Ureter (tissue), 1 donor: ENCODE measurements at places on chromosomes 1 and 21. TPM values are rescaled to one million over a fixed set of nuclear protein-coding genes. Genes with fewer than 3 reads are reported as not detected.
A peak's percentile ranks its signal among the peaks of the same experiment; 100 is the strongest.

DNA sequence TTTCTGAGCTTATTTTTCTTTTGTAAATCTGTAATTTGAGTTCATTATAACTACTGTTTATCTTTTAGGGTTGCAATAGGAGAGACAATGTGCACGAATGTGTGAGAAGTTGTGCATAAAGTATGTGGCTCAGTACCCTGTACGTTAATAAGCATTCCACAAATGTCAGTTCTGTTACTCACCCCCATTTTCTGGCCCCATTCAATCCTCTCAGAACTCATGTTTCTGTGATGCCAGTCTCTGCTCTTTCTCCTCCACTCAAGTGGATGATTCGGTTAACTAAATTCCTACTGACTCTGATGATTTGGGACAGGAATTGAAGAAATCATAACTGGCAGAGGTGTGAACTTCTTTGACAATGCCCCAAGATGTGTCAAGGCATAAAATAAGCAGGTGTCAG is 10.2 kb upstream of the DMRTB1 start:
- no peak for DNase-seq

GRCh38 chr21:38460171-38460742 is 38.0 kb downstream of the ERG start:
- peak; percentile 74 for DNase-seq

- DNase-seq = no peak
Measured at GRCh38 chr1:222750651-222751050, 13.6 kb downstream of the FAM177B start.

Gene EPHB2
- total RNA-seq = 14.6 TPM

Gene PLD5
- 0.13 TPM for total RNA-seq

GRCh38 chr1:65006806-65007205 is 40.5 kb upstream of the JAK1 start:
- no peak for DNase-seq

Gene UBL4B
- not detected for total RNA-seq

DNA sequence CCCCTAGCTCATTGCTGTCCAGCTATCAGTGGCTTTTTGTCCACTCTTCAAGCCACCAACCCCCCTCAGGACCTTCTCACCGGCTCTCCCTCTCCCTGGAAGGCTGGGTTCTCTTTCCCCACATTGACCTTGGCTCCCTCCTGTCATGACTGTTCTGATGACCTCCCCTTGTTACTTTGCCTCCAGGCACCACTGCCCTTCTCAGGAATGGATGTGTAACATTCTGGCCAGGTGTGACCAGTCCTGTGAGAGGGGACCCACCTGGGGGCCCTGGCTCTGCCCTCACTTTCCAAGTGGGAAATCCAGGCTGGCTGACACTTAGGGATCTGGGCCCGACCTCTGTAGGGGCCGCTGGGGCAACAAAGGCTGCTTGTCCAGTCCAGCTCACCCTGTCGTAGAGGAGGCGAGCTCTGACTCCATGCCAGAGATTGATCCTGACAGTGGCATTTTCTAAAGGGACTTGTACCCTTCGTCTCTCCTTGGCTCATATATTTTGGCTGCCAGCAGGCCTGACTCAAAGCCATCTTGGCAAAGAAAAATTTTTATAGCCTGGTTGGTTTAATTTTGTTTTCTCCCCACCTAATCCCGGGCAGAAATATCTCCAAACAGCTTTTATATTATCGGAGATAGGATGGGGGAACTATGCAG is 37.9 kb upstream of the USP24 start:
- no peak for DNase-seq

DNA sequence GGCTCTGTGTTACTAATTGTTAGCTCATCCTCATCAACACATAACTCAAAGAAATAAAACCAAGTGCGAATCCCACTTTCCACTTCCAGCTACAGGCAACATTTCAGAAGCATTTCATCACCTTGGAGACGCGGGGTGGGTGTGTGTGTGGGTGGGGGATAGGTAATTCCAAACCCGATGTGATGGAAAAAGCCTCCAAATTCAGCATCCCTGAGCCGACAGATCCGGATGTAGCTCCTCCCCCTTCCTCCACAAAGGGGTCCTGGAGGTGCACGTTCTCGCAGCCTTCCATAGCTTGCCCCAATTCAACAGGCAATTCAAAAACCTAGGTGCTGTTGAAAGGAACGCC is 486 bp downstream of the HSPA13 start:
- DNase-seq = no peak

GRCh38 chr1:46687921-46688509 is 16.4 kb downstream of the TEX38 start:
- no peak for DNase-seq

GRCh38 chr1:85445906-85446305 is 19.1 kb downstream of the DDAH1 start:
- no peak for DNase-seq

DNA sequence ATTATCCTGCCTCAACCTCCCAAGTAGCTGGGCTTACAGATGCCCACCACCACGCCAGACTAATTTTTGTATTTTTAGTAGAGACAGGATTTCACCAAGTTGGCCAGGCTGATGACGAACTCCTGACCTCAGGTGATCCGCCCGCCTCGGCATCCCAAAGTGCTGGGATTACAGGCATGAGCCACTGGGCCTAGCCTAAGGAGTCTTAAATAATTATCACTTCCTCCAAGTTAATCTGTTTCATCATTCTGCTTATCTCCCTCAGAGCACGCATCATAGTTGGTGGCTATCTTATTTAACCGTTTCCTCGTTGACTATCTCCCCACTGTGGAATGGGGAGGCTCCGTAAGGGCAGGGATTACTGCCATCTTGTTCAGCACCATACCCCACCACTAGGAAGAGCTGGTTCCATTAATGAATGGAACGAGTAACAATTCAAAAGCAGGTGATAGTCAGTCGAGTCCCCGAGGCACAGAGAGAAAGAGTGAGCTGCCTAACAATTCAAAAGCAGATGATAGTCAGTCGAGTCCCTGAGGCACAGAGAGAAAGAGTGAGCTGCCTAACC is 52.7 kb downstream of the GLUL start:
- DNase-seq = no peak

- no peak for DNase-seq
Measured at GRCh38 chr1:182476625-182477024, 26.7 kb downstream of the RGSL1 start.

Gene GFI1
- total RNA-seq = 2.4 TPM

Gene PCNX2
- total RNA-seq = 49.8 TPM

DNA sequence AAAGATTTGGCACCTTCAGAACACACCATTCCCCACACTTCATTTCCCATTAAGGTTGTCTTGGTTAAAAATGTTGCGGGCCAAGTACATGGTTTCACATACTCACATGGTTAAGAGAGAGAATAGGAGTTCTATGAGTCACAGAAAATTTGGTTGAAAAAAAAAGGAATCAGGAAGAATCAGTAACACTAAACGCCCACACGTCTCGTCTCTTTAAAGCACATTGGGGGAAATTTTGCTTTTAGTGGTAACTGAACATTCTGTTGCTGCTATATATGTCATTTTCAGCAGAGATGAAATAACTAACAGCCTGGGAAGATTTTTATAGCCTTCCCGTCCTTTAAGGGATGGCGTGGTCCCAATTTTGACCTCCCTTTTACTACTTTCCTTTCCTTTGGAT is 132.9 kb upstream of the ERG start:
- DNase-seq = no peak

DNA sequence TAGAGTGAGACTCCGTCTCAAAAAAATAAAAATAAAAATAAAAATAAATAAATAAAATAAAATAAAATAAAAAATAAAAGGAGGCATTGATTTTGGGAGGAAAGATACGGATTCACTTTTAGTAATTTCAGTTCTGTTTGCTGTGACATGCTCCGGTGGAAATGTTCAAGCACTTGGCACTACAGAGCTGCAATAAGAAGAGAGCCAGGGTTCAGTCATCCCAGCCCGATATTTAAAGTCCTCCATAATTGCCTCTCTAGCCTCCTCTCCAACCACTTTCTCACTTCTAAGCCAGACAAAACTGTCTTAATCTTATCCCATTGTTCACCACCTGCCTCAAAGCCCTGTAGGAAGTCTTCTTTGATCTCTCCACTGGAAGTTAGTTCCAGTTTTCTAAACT is 55.0 kb upstream of the MACF1 start:
- no peak for DNase-seq

GRCh38 chr1:42135426-42135825 is 17.8 kb upstream of the GUCA2B start:
- no peak for DNase-seq

Gene RALGPS2
- 39.2 TPM for total RNA-seq

DNA sequence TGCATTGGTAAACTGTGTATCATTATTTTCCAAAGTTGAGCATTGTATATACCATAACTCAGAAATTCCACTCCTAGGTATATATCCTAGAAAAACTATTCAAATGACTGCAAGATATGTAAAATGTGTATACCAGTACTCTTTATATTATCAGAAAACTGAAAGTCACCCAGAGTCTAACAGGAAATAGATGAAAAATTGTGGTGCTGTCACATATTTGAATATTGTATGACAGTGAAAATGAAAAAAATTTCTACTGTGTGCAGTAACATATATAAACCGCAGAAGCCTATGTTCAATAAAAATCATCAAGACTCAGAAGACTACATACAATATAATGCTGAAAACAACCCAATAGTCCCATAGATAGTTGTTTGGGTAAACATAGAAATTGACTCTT is 74.4 kb upstream of the LYPLAL1 start:
- DNase-seq = no peak

- no peak for DNase-seq
Measured at GRCh38 chr1:56806804-56807203, 12.4 kb downstream of the FYB2 start.

DNA sequence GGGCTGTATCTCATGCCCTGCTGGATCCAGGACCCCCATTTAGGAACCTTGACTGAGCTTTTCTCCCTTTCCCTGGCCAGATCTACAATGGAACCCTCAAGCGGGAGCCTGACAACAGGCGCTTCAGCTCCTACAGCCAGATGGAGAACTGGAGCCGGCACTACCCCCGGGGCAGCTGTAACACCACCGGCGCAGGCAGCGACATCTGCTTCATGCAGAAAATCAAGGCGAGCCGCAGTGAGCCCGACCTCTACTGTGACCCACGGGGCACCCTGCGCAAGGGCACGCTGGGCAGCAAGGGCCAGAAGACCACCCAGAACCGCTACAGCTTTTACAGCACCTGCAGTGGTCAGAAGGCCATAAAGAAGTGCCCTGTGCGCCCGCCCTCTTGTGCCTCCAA is 29.8 kb downstream of the PKP1 start:
- DNase-seq = no peak

DNA sequence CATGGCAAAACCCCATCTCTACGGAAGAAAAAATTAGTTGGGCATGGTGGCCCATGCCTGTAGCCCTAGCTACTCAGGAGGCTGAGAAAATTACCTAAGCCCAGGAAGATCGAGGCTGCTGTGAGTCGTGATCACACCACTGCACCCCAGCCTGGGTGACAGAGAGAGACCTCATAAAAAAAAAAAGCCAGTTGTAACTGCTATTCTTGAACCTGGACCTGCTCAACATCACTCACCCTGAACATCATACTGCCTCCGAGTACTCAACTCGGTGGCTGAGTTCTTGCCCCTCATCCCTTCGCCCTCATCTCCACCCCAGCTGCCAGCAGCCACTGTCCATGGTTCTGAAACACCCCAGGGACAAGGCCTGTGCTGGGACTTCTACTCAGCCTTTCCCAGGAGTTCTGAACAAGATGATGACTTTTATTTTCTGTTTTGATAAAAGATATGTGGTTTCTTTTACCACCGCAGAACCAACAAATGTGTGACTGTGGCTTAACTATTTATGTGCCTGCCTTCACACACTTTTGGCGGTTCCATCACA is 5.4 kb upstream of the DISP3 start:
- DNase-seq = no peak

Gene TSPEAR
- 0.10 TPM for total RNA-seq

Gene FBXO2
- 3.5 TPM for total RNA-seq

- DNase-seq = no peak
Measured at GRCh38 chr1:26540351-26540750, 10.8 kb downstream of the RPS6KA1 start.

- peak; percentile 66 for DNase-seq
Measured at GRCh38 chr1:226875641-226876295, 5.4 kb downstream of the PSEN2 start.

GRCh38 chr1:155681776-155682175 is 6.8 kb downstream of the YY1AP1 start:
- no peak for DNase-seq

- DNase-seq = no peak
Measured at GRCh38 chr21:43937051-43937832, 72.2 kb downstream of the AGPAT3 start.

- DNase-seq = no peak
Measured at GRCh38 chr1:50098591-50099021, 10.1 kb upstream of the ELAVL4 start.

GRCh38 chr1:193937308-193937707 is 750.9 kb upstream of the B3GALT2 start:
- DNase-seq = no peak

Gene CELA3B
- not detected for total RNA-seq

- DNase-seq = peak; percentile 69
Measured at GRCh38 chr1:23098463-23099170, 70.0 kb downstream of the LUZP1 start.

DNA sequence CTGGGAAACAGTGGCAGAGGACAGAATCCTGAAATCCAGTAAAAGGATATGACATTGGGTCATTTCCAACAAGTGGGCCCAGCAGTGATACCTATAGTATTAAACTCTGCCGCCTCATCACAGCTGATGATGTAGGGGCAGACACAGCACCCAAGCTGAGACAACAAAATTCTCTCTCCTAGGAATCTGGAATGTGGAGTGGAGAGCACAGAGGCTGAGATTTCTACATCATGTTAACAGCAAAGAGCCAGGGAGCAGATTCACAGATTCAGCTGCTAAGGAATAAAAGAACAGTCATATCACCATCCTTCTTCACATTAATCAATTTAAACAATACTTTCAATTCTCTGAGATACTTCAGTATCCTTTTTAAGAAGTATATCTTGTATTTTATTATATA is 61.9 kb downstream of the CRP start:
- DNase-seq = no peak

GRCh38 chr1:162003830-162004215 is 19.8 kb downstream of the OLFML2B start:
- no peak for DNase-seq

Gene COL6A2
- 357 TPM for total RNA-seq

- no peak for DNase-seq
Measured at GRCh38 chr1:90192408-90192807, 197.5 kb downstream of the ZNF326 start.

DNA sequence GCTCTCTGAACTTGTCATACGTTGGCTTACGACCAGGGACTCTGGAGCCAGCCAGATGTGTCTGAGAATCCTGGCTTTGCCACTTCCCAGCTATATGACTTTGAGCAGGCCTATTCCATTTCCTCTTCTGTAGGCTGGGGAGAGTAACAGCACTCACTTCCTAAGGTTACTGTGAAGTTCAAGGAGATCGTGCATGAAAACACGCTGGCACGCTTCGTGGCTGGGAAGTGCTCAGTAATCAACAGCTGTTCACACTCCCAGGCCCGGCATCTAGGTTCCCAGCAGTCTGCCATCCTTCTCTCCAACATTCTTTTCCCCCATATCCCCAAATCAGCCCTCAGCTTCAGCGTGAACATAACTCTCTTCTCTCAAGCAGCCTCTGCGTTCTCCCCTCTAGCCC is 2.0 kb downstream of the ASCL5 start:
- no peak for DNase-seq
